Activated CD4-positive, alpha-beta T cell treated with anti-CD3 and anti-CD28 coated beads for 36 hours (primary cell): ENCODE measurements at places on chromosomes 11 and 22. TPM values are rescaled to one million over a fixed set of nuclear protein-coding genes. Genes with fewer than 3 reads are reported as not detected.

Gene SCGB2A2
- total RNA-seq = not detected

Gene SPDYC
- total RNA-seq = not detected

Gene ZNRD2
- 56.4 TPM for total RNA-seq

Gene CTSC
- total RNA-seq = 53.1 TPM

Gene OR51B2
- total RNA-seq = not detected

Gene IRAG1
- not detected for total RNA-seq
